GM06990 (cell line): ENCODE measurements at places on chromosomes 5 and 9.

DNA sequence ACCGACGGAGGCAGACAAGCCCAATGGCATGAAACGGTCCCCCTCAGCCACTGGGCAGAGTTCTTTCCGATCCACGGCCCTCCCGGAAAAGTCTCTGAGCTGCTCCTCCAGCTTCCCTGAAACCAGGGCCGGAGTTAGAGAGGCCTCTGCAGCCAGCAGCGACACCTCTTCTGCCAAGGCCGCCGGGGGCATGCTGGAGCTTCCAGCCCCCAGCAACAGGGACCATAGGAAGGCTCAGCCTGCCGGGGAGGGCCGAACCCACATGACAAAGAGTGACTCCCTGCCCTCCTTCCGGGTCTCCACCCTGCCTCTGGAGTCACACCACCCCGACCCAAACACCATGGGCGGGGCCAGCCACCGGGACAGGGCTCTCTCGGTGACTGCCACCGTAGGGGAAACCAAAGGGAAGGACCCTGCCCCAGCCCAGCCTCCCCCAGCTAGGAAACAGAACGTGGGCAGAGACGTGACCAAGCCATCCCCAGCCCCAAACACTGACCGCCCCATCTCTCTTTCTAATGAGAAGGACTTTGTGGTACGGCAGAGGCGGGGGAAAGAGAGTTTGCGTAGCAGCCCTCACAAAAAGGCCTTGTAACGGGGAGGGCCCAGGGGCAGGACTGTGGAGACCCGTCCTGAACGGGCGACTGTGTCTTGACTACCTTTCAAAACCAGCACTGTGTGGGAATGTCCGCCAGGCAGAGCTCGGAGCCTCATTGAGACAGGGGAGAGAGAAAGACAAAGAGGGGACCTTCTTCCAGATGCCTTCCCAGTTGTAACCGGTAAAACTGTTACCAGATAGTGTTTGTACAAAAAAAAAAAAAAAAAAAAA is 29.9 kb downstream of the CD180 start:
- no peak for DNase-seq

GRCh38 chr5:129110742-129111141 is 16.2 kb downstream of the ISOC1 start:
- DNase-seq = no peak

- no peak for DNase-seq
Observed at GRCh38 chr9:126619361-126620135, 5.8 kb downstream of the LMX1B start.

DNA sequence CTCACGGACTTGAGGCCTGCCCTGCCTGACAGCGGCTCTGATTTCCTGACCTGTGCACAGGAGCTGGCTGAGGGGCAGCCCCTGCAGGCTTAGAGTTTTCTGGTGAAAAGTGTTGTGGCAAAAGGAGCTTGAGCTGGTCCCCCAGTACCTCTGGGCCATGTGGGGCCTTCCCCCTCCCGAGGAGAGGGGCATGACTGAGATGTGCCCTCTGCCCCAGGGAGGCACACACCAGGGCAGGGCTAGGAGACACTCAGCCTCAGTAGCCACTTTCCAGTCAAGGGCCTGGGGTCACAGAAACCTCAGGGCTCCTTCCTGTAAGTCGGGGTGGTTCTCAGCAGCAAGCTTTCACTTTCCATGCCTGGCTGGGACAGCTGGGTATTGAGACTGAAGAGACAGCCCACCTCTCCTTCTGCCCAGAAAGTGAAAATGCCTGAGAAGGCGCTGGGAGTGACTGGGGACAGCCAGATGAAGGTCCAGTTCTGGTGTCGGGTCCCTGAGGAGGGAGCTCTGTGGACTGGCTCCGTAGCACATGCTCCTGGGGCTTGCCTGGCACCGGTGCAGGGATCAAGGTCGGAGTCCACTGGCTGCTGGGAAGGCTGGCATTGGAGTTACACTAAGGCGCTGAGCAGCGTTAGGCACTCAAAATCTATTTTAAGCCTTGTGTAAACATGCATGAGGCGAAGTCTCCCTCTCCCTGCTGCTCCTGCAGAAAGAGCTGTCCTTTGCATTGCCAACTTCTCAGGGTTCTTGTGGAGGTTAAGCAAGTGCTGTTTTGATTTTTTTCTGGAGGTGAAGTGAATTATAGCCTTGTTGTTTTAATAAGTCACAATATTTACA is 394.9 kb downstream of the GADD45G start:
- DNase-seq = peak; percentile 67

DNA sequence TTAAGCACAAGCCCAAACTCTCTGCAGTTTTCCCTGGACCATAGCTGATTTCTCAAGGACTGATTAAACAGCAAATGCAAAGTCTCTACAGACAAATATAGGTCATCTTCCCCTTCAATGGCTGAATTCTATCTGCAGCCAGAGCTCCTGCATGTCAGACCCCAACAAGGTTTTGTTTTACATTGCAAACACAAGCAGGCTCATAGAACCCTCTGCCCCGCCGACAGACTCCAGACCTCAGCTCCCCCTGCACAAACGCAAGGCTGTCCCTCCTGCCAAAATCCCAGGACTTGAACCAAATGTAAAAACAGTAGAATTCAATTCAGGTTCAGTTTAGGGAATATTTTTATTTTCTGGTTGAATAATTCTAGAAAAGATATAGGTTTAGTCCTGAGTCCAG is 526.7 kb upstream of the TRPC7 start:
- DNase-seq = no peak

- DNase-seq = no peak
Observed at GRCh38 chr5:80238778-80239679, 16.8 kb downstream of the SERINC5 start.

DNA sequence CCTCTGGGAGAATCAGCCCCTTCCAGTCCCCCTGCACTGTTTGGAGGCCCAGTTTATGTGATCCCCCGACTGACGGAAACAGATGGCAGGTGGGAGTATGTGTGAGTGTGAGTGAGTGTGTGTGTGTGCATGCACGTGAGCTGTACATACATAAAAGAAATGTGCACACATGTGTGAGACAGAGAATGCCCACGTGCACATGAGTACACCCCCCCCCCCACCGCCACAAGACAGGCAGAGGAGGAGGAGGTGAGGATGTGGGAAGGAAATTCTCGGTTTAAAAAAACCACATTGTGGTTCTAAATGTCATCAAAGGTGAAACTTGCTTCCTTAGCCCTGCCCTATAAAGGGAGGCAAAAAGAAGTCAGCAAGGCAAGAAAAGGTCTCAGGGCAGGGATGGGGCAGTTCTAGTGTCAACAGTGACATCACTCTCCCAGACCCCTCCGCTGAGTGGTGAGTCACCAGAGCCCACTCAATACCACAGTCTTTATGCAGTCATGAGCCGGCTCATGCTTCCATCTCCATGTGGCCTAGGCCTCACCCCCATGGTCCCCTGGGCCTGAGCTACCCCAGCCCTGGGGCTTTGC is 79.2 kb upstream of the HSPA9 start:
- peak; percentile 59 for DNase-seq

DNA sequence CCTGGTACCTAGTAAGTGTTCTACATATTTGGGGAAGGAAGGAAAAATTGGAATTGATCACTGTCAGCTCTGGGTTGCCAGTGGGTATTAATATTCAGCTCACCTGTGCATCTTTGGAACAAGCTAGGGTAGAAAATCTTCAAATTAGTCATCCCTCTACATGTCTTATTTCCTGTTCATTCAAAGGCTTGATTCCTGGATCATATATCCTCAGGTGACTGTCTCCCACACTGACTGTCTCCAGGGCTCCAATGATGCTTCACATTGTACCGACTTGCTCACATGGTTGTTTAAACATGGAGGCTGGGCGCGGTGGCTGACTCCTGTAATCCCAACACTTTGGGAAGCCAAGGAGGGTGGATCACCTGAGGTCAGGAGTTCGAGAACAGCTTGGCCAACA is 11.6 kb upstream of the SUSD1 start:
- DNase-seq = no peak

DNA sequence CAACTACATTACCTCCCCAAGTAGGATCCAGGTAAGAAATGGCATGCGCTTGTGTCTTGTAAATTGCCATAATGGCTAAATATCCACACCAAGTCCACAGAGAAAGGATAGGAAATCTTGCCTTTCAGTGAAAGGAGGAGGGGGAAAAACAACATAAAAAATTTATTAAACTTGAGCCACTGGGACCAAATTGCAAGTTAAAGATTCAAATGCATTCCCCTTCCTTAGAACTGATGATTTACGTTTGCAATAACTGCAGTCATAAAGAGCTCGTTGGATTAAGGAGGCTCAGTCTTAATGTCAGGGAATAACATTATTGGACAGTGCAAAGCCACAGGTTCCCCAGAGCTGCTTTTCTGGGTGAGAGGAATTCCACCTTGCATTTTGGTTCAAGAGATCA is 92.6 kb upstream of the SARDH start:
- DNase-seq = no peak

- no peak for DNase-seq
Observed at GRCh38 chr5:72291601-72292000, 28.4 kb downstream of the MRPS27 start.

DNA sequence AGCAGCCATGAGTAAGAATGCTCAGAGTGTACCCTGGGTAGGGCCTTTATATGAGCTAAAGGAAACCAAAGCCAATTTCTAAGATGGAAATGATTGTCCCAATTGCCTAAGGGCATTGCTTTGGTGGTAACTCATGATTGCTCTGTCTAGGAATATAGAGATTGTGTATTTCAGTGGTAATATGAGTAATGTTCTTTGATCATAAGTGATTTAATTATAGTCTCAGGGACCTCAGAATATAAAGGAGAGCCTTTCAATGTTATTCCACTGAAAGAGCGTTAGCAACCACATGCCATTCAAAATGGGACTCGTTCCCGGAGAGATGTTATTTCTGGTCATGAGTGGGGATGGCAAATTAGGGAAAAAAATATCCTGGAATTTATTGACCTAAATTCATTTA is 340.5 kb downstream of the ARHGEF28 start:
- no peak for DNase-seq

DNA sequence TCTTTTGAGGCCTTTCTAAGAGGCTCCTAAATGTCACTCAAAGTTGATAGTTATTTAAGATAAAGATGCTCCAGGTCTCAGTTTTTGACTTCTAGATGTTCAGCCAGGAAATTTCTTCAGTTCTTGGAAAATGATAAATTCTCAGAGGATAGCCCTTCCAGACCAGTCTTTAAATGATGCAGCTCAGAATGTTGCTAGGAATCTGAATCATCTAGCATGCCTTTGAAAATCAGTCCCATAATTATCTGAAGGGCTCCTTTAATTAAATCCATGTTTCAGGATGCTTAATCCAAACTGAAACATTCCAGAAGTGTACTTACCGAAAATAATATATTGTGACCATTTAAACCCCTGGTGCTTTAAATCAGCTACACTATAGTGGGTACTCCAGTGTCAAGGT is 107.5 kb upstream of the FBN2 start:
- DNase-seq = no peak

- DNase-seq = no peak
Observed at GRCh38 chr9:117205806-117206205, 209.1 kb downstream of the ASTN2 start.

DNA sequence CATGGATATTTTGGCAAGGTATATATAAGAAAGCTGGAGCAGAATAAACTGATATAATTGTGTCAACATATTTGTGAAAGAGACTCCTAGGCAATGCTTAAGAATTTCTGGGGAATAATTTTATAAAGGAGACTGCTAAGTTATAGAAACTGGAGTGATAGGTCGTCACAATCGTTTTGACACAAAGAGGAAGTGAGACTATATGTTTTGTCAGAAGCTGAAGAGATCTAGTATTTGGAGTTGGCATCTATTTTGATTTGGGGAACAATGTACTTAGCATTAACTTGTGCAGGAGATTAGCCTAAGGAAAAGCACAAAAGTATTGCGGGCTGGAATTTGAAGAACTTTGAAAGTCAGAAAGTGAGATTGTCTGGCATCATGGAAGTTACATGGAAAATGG is 582.5 kb downstream of the TAF11L14 start:
- no peak for DNase-seq

GRCh38 chr5:134969166-134969565 is 1.5 kb downstream of the CATSPER3 start:
- DNase-seq = no peak

DNA sequence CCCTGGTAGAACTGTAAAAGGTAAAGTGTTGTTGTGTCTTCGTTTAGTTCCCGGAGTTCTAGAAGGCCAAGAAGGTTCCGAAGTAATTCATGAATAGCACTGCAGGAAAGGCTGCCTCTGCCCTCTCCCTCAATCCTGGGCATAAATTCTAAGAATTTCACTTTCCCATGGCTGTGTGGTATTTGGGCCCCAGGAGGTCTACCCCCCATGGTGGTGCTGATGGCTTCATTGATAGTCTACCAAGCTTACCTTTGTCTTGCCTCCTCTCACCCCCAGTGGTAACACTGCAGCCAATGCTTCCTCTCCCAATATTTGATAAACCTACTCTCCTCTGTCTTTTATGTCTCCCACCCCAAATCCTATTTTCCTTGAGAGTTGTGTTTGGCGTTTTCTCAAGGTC is 39.5 kb downstream of the ADAMTS16 start:
- no peak for DNase-seq

- no peak for DNase-seq
Observed at GRCh38 chr9:29514862-29515261, 1941.6 kb upstream of the C9orf72 start.

GRCh38 chr5:105740242-105740641 is 1930.5 kb downstream of the EFNA5 start:
- DNase-seq = no peak

- no peak for DNase-seq
Observed at GRCh38 chr5:168227973-168228615, 63.4 kb upstream of the WWC1 start.

- no peak for DNase-seq
Observed at GRCh38 chr5:13034061-13034460, 910.4 kb downstream of the DNAH5 start.

GRCh38 chr5:116032094-116032517 is at the start of gene ARL14EPL:
ARL14EPL (plus strand) TSS chr5:116032472; CDS start chr5:116051466, 18,994 bp downstream.
- peak; percentile 15 for DNase-seq

DNA sequence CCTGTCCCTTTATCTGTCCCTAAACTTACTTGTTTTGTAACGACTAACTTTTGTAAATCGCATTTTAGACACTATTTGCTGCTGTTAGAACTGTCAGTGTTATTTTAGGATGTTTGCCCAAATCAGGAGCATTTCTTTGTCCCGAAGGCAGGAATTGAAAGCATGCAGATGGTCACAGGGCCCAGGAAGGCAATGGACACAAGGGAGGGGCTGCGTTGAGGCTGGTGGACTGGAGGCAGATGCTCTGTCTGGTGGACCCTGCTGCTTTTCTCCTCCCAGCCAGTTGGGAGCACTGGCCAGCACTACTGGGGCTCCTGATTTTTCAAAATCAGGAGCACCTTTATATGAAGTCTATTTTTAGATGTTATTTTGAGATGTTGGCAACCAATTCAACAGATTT is 31.7 kb downstream of the DOCK2 start:
- DNase-seq = no peak
